Hair follicle dermal papilla cell (primary cell): ENCODE measurements at places on chromosomes 2 and 18. TPM values are rescaled to one million over a fixed set of nuclear protein-coding genes. Genes with fewer than 3 reads are reported as not detected.

ST8SIA3 gene
- total RNA-seq: not detected in 2 replicates

MAP4K3 gene
- total RNA-seq: 49.9 and 65.4 TPM in 2 replicates

CASP8 gene
- 28.6 and 29.4 TPM in 2 replicates for total RNA-seq

FHL2 gene
- total RNA-seq: 86.5 and 93.1 TPM in 2 replicates

ECEL1 gene
- not detected in 2 replicates for total RNA-seq

KIF1A gene
- total RNA-seq: not detected in 2 replicates

ABCG8 gene
- not detected in 2 replicates for total RNA-seq

ATG16L1 gene
- total RNA-seq: 21.1 and 23.0 TPM in 2 replicates

EMILIN1 gene
- 147 and 151 TPM in 2 replicates for total RNA-seq

KATNAL2 gene
- 6.3 and 6.8 TPM in 2 replicates for total RNA-seq

CYRIA gene
- under 0.01 and 0.24 TPM in 2 replicates for total RNA-seq

MYCN gene
- total RNA-seq: not detected in 2 replicates

TXNDC2 gene
- total RNA-seq: under 0.01 and 0.12 TPM in 2 replicates

ASB1 gene
- total RNA-seq: 20.3 and 31.1 TPM in 2 replicates

RALBP1 gene
- total RNA-seq: 112 and 113 TPM in 2 replicates

SOWAHC gene
- total RNA-seq: 11.8 and 16.6 TPM in 2 replicates

REG3G gene
- total RNA-seq: not detected in 2 replicates

PLCL1 gene
- 1.6 and 3.2 TPM in 2 replicates for total RNA-seq

ALLC gene
- not detected in 2 replicates for total RNA-seq

PREPL gene
- 43.0 and 47.7 TPM in 2 replicates for total RNA-seq

PPM1B gene
- total RNA-seq: 20.6 and 20.8 TPM in 2 replicates

LCT gene
- total RNA-seq: under 0.01 TPM in 1 of 2 replicates, not detected in the other

SERPINB13 gene
- total RNA-seq: not detected in 2 replicates

PROM2 gene
- total RNA-seq: 0.36 and 0.97 TPM in 2 replicates

CAPN14 gene
- 0.12 and 0.32 TPM in 2 replicates for total RNA-seq

DPP10 gene
- total RNA-seq: not detected in 2 replicates

PROKR1 gene
- total RNA-seq: not detected in 2 replicates

SERPINB3 gene
- total RNA-seq: not detected in 2 replicates

TP53I3 gene
- 47.4 and 50.8 TPM in 2 replicates for total RNA-seq

FKBP7 gene
- total RNA-seq: 25.5 and 29.9 TPM in 2 replicates

ZRANB3 gene
- 6.6 and 8.3 TPM in 2 replicates for total RNA-seq

SGPP2 gene
- 0.12 and 0.32 TPM in 2 replicates for total RNA-seq

PRKAG3 gene
- 0.16 TPM in 1 of 2 replicates, not detected in the other for total RNA-seq

TPRKB gene
- total RNA-seq: 9.6 and 18.0 TPM in 2 replicates

ALK gene
- 0.12 and 0.16 TPM in 2 replicates for total RNA-seq

SH3BP4 gene
- 172 and 214 TPM in 2 replicates for total RNA-seq

HOXD10 gene
- not detected in 2 replicates for total RNA-seq

SIX3 gene
- total RNA-seq: not detected in 2 replicates

MFSD2B gene
- 0.12 and 0.16 TPM in 2 replicates for total RNA-seq

CCDC195 gene
- total RNA-seq: not detected in 2 replicates

LYPD6 gene
- 9.0 and 9.4 TPM in 2 replicates for total RNA-seq

ZNF385B gene
- under 0.01 TPM in 1 of 2 replicates, not detected in the other for total RNA-seq

ADGRF3 gene
- under 0.01 TPM in 1 of 2 replicates, not detected in the other for total RNA-seq

ERCC3 gene
- total RNA-seq: 34.1 and 46.4 TPM in 2 replicates

LBH gene
- total RNA-seq: 215 and 431 TPM in 2 replicates

UNC80 gene
- not detected in 2 replicates for total RNA-seq

ANAPC1 gene
- 31.9 and 41.2 TPM in 2 replicates for total RNA-seq

ANO7 gene
- 0.12 and 0.49 TPM in 2 replicates for total RNA-seq

LOXHD1 gene
- not detected in 2 replicates for total RNA-seq

TGFA gene
- total RNA-seq: 0.49 and 1.3 TPM in 2 replicates

ING5 gene
- 14.7 and 21.6 TPM in 2 replicates for total RNA-seq
